NCI-H2081 treated with DMSO at 0.1 percent for 48 hours (cell line): ENCODE measurements at places on chromosomes 6 and 20.

DNA sequence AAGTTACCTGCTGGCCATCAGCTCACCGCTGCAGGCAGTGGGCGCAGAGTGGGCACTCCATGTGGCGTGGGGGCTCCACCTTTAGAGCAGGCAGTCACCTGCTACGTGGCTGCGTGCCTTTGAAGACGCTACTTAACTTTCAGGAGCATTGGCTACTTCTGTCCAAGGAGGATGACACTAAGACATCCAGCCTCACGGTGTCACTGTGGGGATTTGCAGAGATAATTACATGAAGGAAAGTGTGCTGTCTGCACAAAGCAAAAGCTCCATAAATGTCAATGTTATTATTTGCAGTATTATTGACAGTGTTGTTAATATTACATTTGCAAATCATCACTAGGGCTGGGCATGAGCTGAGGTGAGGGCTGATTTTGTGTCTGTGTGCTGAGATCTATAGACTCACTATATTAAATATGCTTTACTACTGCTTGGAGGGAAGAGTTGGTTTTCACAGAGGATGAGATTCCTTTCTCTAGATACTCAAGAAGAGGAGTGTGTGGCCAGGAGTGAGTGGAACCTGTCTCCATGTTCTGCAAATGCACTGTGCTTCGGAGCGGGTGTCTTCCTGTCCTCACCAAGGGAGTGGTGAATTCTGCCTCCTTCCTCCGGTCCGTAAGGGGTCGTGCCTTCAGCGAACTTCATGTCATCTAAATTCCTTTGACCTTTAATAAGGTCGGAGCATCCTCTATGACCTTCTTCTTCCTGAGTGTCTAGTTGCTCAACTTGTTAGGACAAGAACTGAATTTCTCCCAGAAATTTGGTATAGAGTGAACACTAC is 165.8 kb upstream of the SYNDIG1 start:
- no peak for DNase-seq

GRCh38 chr20:11000416-11000815 is 326.6 kb upstream of the JAG1 start:
- no peak for DNase-seq

GRCh38 chr6:150922137-150922536 is 56.6 kb downstream of the MTHFD1L start:
- DNase-seq: no peak

DNA sequence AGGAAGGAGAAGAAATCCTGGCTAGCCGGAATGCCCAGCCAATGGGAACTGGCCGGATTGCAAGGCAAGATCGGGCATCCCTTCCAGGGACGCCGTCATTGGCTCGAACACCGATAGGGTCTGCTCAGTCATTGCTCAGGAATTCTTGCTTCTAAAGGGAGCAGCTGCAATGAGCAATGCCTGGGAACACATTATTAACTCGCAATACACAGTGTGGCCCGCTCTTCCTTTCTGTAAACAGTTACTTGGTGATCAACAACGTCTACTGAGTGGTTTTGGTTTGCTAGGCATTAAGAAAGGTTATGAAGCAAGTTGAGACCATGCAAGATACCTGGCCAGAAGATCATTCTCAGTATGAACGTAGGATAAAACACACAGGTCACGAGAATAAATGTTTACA is 165.4 kb upstream of the CITED2 start:
- no peak for DNase-seq

DNA sequence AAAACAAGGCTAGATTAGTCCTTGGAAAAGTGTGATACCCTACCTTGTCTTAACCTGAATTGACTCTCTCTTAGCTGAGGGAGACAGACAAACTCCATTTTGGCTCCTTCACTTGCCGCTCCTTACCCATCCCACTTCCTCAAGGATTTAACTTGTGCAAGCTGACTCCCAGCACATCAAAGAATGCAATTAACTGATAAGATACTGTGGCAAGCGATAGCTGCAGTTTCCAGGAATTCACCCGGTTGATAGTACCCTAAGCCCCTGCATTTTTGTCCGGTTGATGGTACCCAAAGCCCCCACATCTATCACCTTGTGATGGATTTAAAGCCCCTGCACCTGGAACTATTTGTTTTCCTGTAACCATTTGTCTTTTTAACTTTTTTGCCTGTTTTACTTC is 1.9 kb upstream of the SERINC3 start:
- no peak for DNase-seq

DNA sequence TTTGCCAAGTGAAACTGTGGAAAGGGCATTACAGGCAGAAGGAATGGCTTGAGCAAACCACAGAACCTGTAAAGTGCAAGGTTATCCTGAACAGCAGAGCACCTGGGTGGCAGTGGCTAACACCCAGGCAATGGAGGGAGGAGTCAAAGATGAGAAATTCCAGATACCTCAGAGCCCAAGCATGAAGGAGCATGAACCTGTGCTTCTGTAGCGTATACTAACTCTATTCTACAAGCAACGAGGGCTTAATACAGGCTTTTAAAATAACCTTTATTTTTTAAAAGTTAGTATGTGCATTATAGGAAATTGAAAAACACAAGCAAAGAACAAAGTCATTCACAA is 77.0 kb downstream of the CNBD2 start:
- DNase-seq: no peak

DNA sequence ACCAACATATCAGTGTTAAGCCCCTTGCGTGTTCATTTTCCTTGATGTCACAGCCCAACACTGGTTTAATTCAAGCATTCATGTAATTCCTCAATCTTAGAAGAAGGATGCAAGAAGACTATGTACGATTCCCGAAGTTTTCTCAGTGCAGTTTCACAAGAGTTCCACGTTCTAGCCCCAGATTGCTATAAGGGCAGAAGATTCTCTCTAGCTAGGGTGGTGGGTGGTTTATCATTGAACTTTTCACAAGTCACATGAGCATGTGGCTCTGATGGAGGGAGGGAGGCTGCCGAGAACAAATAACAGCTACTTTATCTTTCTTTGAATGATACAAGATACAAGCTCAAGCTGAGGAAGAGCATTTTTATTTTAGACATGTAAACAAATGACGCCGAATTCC is 71.9 kb upstream of the NHSL1 start:
- DNase-seq: no peak

DNA sequence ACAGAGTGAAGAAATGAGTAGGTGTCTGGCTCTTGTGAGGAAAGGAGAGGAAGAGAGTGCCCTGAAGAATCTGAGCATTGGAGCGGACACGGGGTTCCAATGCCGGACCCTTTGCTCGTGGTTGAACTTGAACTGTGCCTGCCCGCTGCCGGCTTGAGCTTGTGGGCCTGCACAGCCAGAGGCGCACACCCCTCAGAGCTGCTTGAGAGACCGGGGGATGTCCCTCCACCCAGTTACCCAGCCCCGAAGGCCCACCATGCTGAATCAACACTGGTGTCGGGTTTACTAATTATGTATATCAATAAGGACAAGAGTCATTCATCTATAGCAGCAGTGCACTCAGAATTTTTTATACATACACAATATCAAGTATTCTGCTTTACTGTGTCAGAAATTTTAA is 218.3 kb upstream of the CST7 start:
- DNase-seq: no peak

DNA sequence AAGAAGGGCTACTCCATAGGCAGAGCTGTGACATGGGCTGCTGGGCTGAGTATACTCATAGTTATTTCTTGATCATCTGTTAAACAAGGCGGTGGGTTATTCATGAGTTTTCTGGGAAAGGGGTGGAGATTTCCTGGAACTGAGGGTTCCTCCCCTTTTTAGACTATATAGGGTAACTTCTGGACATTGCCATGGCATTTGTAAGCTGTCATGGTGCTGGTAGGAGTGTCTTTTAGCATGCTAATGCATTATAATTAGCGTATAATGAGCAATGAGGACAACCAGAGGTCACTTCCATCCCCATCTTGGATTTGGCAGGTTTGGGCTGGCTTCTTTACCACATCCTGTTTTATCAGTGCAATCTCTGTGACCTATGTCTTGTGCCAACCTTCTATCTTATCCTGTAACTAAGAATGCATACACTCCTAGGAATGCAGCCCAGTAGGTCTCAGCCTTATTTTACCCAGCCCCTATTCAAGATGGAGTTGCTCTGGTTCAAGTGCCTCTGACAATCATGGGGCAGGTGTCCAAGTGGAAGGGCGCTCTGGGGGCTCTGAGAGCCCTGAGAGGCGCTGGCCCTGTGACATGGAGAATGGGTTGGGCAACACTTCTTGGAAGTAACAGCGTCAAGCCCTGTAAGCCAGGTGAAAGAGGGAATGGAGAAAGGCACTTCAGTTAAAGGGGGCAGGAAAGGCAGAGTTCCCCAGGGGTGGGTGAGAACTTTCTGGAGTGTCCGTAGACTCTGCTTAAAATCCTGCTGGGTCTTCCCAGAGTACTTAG is 354.2 kb upstream of the SULF2 start:
- DNase-seq: no peak

DNA sequence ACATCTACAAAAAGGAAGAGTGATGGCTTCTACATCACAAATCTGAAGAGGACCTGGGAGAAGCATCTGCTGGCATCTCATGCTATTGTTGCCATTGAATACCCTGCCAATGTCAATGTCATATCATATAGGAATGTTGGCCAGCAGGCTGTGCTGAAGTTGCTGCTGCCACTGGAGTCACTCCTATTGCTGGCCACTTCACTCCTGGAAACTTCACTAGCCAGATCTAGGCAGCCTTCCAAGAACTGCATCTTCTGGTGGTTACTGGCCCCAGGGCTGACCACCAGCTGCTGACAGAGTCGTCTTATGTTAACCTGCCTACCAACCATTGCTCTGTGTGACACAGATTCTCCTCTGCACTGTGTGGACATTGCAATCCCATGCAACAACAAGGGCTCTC is 111.8 kb downstream of the PERP start:
- no peak for DNase-seq

GRCh38 chr6:107082045-107082444 is 33.3 kb downstream of the BEND3 start:
- DNase-seq: no peak

DNA sequence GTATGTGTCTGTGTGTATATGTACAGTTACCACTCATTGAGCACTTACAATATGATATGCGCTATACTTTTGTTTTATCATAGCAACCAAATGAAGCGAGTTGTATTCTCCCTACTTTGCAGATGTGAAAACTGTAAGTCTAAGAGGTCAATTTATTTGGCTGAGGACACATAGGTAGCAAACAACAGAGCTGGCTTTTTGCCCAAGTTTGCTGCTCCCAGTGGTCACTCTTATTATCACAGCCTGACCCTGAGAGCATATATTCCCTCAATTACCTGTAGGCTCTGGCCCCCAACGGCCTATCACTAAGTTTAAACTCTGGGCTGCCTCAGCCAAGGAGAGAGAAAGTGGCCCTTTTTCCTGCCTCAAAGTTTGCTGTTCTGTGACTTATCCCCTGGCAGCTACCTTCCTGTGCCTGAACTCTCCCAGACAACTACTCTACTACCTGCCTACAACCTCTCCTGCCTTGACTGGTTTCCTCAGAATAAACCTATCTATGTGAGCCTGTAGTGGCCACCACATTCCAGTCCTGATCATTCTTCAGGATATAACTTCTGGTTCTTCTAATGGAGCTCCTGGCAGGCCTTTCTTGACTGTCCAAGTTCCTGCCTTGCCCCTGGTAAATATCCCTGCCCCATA is 221.8 kb downstream of the FRK start:
- no peak for DNase-seq

DNA sequence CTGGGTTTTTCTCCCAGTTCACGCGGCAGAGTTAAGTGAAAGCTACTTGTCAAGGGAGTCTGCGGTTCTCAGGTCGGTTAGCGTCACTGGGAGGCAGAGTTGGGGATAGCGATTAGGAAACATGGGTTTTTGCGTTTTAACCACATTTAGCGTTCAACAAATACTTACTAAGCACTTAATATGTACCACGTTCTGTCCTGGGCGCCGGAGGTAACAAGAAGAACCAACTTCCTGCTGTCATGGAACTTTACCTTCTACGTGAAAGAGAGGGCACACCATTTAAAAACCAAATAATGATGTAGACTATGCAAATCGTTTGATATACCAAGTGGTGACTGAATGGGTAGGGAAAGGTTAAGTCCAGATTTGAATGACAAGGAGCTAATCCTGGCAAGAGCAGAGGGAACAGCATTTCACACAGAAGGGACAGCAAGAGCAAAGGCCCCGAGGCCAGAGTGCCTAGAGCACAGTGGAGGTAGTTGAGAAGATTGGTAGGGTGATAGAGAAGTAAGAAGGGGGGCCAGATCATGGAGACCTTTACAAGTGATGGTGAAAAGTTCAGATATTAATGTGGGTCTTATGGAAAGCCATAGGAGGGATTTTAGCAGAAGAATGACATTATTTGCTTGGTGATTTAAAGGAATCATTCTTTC is 744 bp downstream of the RIOK1 start:
- DNase-seq: no peak

DNA sequence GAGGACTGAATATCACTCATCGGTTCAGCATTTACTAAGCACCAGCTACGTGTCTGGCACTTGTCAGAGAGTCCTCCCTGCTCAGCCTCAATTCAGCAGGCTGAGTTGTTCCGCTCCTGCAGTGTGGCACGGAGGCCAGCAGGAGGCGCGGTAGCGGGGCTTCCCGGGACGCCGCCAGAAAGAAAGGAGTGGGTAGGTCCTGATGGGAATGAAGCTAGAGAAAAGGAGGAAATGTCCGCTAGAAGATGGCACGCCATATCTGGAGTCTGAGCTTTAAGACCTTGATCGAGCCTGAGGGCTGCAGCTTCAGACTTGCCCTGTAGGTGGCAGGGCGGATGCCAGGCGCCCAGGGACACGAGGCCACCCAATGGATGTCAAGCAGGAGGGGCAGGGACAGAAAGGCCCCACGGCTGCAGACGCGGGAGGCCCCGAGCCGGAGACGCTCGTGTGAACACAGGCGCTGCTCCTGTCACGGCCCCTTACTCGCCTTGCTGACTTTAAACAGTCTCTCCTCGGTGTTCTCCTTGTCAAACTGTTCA is 18.7 kb downstream of the SERPINB6 start:
- DNase-seq: no peak

- DNase-seq: no peak
Measured at GRCh38 chr6:62998022-62998421, 213.2 kb upstream of the FKBP1C start.

DNA sequence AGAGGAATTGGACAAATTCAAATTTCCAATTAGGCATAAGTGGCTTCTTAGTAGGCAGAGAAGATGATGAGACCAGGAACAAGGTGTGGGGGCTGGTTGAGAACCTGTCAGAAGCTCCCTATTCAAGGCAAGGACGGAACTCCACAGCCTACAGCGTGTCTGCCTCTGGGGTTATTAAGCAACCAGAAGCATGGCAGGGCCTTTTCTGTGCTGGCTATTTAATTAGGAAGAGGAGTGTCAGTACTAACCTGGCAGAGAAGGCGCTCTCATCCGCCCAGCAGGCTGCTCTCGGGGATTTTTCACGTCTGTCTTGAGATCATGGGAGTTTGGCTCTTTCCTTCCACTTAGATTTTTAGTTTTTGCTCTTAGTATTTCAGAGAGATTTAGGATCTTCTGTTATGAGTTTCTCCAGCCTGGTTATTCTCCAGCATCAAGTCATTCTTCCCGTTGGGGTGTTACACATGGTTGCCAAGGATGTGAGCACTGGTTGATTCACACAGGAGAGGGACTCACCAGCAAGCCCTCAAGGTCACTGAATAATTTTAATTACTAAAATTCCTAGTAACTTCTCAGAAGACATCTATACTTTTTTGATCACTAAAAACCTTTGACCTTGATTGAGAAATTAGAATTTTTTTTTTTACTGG is 23.9 kb downstream of the ADTRP start:
- DNase-seq: no peak
